RPMI7951 (cell line): ENCODE measurements at places on chromosomes 12 and 14. TPM values are rescaled to one million over a fixed set of nuclear protein-coding genes. Genes with fewer than 3 reads are reported as not detected.

- DNase-seq: no peak
Measured at GRCh38 chr14:77378701-77379100, 1.5 kb downstream of the SAMD15 start.

DNA sequence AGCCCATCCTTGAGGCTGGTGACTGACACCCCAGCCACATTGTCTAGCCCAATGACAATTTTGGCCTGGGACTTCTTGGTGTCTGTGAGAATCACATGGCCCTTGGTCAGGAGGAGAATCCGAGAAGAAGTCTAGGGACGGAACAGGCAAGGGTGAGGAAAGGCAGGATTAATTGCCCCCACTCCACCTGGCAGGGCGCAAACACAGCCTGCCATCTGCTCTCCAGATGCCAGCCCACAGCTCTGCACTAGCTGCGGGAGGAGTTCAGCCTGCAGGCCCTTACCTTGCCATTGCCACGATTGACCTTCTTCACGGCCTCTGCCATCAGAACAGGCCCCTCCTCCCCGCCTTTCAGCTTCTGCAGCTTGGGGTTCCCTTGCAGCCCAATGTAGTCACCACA, 13.1 kb upstream of the TAC3 start:
- DNase-seq: no peak

DNA sequence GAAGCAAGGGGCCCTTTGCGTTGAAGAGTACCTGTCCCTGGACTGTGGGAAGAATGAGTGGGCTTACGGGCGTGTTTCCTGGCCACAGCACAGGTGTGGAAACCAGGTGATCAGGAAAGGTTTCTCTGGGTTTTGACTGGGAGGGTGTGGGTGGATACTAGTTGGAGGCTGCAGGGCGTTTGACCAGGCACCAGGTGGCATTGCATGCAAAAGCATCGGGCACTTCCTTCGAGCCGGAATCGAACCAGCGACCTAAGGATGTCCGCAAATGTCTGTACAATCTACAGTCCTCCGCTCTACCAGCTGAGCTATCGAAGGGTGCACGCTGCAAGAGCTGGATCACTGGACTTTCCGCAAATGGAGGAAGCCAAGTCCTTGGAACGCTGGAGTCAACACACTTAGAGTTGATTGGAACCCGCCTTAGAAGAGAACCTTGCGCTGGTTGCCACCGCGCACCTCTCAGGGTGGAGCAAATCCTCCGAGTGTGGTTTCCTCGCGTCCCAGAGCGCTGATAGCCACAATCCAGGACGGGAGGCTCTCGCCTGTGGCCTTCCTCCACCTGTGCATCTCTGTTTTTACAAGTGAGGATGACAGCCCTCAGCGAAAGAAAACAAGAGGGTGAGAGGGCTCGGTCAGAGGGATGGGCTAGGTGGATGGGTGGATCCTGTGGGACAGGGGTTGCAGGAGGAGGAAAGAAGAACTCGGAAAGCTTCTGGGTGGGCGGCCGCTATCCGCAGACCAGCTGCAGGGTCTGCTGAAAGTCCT, 21.2 kb upstream of the RNASE4 start:
- DNase-seq: peak; percentile 54

GRCh38 chr14:38848243-38848935, 254.6 kb downstream of the SEC23A start:
- DNase-seq: no peak

- DNase-seq: no peak
Measured at GRCh38 chr14:21072781-21073339, 2.8 kb downstream of the ARHGEF40 start.

DNA sequence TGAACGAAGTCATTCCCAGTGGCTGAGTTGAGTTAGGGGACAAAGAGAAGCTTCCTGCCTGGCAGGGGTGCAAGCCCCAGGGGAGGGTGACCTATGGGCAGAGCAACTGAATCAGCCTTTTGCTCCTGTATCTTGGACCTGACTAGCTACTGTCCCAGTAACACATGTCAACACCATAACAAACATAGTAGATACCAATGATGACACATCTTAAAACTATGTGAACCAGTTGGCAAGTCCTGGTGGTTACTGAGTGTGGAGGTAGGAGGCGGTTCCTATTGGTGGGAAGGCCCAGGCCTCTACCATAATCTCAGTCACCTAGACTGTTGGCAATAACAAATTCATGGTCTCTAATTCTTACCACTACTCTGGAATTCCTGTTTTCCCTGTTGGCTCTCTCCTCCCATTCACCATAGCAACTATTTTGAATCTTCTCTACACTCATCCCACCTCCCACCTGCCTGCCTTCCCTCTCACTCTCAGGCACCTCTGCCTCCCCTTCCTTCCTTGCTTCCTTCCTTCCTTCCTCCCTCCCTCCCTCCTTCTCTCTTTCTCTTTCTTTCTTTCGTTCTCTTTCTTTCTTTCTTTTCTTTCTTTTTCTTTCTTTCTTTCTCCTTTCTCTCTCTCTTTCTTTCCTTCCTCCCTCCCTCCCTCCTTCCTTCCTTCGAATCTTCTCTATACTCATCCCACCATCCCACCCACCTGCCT, 8.1 kb upstream of the P2RX7 start:
- DNase-seq: peak; percentile 95

DNA sequence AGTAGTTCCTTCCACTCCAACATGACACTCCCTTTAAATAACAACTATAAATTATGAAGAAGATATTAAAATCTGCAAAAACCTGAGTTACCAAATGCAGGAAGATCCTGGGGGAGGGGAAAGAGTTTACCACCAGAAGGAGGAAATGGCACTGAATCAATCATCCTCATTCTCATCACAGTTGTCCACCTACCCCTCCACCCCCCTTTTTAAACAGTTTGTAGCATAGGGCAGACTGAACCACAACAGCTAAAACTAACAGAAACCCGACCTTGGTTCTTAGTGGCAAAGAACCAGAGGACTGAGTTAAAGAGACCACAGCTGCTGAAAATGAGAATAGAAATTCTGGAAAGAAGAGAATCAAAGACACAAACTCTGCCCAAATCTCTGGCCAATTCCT, 189.5 kb downstream of the MED13L start:
- DNase-seq: no peak

DNA sequence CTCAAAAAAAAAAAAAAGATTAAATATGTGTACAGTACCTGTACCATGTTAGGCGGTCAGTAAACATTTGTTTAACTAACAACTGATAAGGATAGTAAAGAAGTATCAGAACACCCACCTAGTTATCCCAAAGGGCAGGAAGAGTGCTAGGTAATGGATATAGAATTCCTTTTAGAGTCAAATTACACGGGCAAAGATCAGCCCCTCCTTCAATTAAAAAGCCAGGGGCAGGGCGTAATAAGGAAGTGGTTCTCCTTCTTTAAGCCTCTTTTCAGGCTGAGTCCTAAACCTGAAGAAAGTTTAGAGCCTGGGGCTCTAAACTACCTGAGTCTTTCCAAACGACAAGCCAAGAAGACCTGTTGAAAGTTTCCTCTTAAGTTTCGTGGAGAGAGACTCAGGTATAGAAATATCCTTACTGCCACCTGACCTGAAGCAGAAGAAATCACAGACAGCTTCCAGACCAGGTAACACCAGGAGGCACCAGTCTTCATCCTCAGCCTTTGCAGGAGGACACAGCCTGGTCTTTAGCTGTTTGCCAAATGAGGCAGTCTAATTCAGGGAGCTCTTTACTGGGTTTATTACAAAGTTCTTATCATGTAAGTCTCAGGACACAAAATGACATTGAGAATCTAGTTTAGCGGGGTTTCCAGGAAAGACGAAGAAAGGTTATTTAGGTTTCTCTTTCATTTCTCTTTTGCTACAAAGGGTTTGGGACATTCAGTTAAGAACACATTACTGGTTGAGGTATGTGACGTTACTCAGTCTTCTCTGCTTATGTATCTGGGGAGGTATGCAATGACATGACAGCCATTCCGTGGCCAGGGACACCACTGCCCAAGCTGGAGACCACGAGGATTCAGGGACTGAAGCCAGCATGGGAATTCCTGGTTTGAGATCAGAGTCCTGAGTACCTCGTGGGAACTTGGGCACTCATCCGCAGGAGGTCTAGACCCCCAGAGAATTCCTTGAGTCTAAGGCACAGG, at the start of gene BCL2L14:
BCL2L14 (plus strand) TSS at position 266 of the 983 bp plus-strand sequence. CDS start 8,367 bp downstream, outside the sequence.
- peak; percentile 3 for DNase-seq

DNA sequence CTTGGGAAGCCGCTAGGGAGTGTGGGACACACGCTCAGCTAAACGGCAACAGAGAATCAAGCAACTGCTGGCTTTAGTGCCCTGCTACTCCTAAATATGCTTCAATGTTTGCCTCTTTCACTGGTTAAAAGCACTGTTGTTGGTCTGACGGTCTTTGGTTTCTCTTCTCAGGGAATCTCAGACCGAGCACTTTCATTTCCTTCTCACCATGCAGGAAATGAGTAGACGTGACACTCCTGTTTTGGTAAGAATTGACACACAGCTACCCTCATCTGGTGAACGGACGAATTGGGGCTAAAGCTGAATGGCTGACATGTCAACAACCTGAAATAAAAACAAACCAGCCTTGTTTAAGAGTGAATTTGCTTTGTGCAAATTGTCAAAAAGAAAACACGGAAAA, 57.5 kb upstream of the PIWIL1 start:
- DNase-seq: peak; percentile 11

GRCh38 chr14:69672356-69672755, 61.0 kb downstream of the SUSD6 start:
- DNase-seq: no peak

GRCh38 chr14:61678975-61679374, 16.3 kb upstream of the HIF1A start:
- no peak for DNase-seq

DNA sequence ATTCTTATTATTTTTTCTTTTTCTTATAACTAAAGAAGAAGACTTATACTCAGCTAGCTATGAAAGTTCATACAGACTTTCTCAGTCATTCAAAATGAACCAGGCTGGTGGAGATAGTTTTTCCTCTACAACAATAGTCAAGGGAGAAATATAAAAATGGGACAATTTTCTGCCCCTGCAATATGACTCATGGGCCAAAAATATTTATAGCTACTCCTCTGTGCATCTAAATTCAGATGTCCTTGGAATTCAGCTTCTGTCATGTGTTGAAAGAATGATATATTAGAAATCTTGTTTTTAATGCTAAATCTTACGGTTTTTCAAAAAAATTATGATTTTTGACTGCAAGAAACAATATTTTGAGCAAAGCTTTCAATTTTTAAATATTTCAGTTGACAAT, 237.2 kb upstream of the SYT10 start:
- DNase-seq: no peak

B3GNT4 gene
- not detected in 2 replicates for total RNA-seq

DBX2 gene
- not detected in 2 replicates for total RNA-seq

RTL1 gene
- total RNA-seq: not detected in 2 replicates

VWF gene
- under 0.01 TPM in 1 of 2 replicates, not detected in the other for total RNA-seq

LRTM2 gene
- total RNA-seq: not detected in 2 replicates
